ENCODE measurements at places on chromosomes 1 and 21.

DNA sequence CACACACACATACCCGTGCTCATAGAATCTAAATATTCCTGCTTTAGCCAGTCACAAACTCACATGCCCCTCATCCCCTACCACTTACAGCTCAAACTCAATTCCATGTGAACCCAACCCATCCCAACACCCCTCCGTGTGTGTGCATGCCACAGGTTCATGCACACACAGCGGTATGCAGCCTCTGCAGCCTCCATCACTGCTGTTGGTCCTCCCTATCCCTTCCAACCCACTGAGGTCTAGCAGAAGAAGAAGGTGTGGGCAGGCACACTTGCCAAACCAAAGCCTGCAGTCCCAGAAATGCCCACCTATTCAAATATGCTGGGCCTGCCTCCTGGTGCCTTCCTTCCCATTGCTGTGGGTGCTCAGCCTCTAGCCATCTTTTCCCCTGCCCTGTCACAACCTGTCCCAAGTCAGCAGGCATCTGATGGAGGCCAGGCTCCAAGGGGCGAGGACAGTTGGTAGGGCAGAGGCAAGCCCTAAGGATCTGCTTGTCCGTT is 26.2 kb downstream of the SLC2A1 start:
- H3K4me1 ChIP-seq = peaks cover 52% of the 10 kb centered on the region
- peaks cover 10% of the 10 kb centered on the region for H3K36me3 ChIP-seq
- H3K27me3 ChIP-seq = no peaks in the 10 kb centered on the region
- no peak for DNase-seq

- no peaks in the 10 kb centered on the region for H3K27me3 ChIP-seq
- H3K4me3 ChIP-seq = no peak overlapping the region
- no peaks in the 10 kb centered on the region for H3K4me1 ChIP-seq
- no peak for DNase-seq
- H3K27ac ChIP-seq = no peak overlapping the region
These were observed 25.7 kb upstream of the ERICH3 start for GRCh38 chr1:74699331-74699730.

DNA sequence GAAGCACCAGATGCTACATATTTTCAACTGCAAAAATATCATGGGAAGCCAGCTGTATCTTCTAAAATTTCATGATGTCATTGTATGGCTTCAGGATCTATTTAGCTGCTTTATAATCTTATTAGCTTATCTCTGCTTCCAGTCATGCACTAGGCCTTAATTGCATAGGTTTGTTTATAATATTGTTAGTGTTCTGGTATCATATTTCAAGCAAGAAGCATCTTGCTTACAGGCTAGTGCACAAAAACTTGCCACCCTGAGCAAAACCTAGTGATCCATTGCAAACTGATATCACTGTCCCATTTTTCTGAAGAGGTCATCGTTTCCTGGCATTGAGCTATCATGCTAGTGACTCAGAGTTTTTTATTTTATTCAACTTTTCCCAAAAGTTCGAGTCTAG is 15.7 kb upstream of the NRIP1 start:
- H3K4me1 ChIP-seq = no peaks in the 10 kb centered on the region
- no peak overlapping the region for H3K27ac ChIP-seq
- H3K36me3 ChIP-seq = no peaks in the 10 kb centered on the region

GRCh38 chr1:200903793-200904192 is 9.1 kb downstream of the INAVA start:
- no peak overlapping the region for H3K27ac ChIP-seq
- DNase-seq = no peak
- H3K36me3 ChIP-seq = no peaks in the 10 kb centered on the region

- peaks cover 18% of the 10 kb centered on the region for H3K27me3 ChIP-seq
- H3K36me3 ChIP-seq = no peaks in the 10 kb centered on the region
- H3K4me1 ChIP-seq = no peaks in the 10 kb centered on the region
- no peak for DNase-seq
These were observed 467.3 kb downstream of the CAMTA1 start for GRCh38 chr1:7252411-7253117.

- no peak overlapping the region for H3K27ac ChIP-seq
- H3K27me3 ChIP-seq = peaks cover 11% of the 10 kb centered on the region
- peaks cover 1% of the 10 kb centered on the region for H3K4me1 ChIP-seq
- no peaks in the 10 kb centered on the region for H3K36me3 ChIP-seq
- no peak overlapping the region for H3K4me3 ChIP-seq
These were observed 57.2 kb upstream of the LRRN2 start for GRCh38 chr1:204742676-204743251.

GRCh38 chr1:82598812-82599211 is 798.1 kb downstream of the ADGRL2 start:
- H3K27ac ChIP-seq = no peak overlapping the region
- H3K27me3 ChIP-seq = no peaks in the 10 kb centered on the region
- no peaks in the 10 kb centered on the region for H3K36me3 ChIP-seq
- DNase-seq = no peak
- peaks cover 3% of the 10 kb centered on the region for H3K4me1 ChIP-seq

GRCh38 chr1:98849969-98850636 is 154.6 kb downstream of the PLPPR5 start:
- H3K27me3 ChIP-seq = no peaks in the 10 kb centered on the region
- H3K4me1 ChIP-seq = peaks cover 16% of the 10 kb centered on the region
- no peak for DNase-seq
- H3K27ac ChIP-seq = peak overlapping the region; percentile 61

- peak overlapping the region; percentile 37 for H3K27ac ChIP-seq
- H3K36me3 ChIP-seq = no peaks in the 10 kb centered on the region
- DNase-seq = no peak
- no peak overlapping the region for H3K4me3 ChIP-seq
These were observed 88.8 kb upstream of the ARHGEF16 start for GRCh38 chr1:3365523-3366125.

DNA sequence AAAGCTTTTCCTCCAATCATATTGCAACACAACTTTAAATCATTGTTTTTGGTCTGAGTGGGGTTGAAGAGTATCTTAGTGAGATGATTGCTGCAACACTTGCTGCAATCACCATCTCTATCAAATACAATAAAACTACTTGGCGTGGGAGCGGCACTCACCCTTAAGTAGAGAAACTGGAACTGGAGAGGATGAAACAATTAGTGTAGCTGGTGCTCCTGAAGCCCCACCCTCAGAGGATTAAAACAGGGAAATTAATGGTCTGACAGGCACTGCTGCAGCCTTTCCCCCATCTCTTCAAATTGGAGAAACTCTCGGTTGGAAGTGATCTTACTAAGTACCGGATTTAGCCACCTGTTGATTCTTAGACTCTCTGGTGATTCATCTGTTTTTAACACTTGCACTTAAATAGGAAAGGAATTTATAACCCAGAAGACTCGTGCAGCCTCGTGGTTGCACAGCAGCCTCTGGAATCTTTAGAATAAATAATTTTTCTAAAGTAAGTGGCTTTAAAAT is 80.5 kb upstream of the KIF26B start:
- H3K36me3 ChIP-seq = peaks cover 6% of the 10 kb centered on the region
- H3K27me3 ChIP-seq = peaks cover 3% of the 10 kb centered on the region
- no peaks in the 10 kb centered on the region for H3K4me1 ChIP-seq

DNA sequence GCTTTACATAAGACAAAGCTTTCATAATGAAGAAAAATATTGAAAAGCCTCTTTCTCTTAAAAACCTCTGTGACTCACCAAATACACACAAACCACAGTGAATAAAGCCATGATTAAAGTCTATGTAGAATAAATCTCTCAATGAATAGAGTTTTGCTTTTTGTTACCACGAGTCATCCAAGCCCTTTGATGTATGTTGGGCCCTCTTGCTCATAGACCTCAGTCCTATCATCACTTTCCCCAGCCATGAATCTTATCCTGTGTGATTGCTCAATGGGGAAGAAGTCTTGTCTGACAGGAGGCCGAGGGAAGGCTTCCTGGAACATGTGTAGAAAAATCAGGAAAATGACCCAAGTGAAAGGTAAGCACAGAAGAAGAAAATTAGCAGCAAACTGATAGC is 60.8 kb downstream of the NGF start:
- DNase-seq = no peak
- no peaks in the 10 kb centered on the region for H3K4me1 ChIP-seq
- no peak overlapping the region for H3K27ac ChIP-seq

GRCh38 chr1:205313563-205314308 is 7.8 kb downstream of the NUAK2 start:
- H3K27me3 ChIP-seq = no peaks in the 10 kb centered on the region
- DNase-seq = peak; percentile 53
- H3K4me3 ChIP-seq = peak overlapping the region; percentile 100
- H3K4me1 ChIP-seq = peaks cover 98% of the 10 kb centered on the region
- H3K36me3 ChIP-seq = no peaks in the 10 kb centered on the region

DNA sequence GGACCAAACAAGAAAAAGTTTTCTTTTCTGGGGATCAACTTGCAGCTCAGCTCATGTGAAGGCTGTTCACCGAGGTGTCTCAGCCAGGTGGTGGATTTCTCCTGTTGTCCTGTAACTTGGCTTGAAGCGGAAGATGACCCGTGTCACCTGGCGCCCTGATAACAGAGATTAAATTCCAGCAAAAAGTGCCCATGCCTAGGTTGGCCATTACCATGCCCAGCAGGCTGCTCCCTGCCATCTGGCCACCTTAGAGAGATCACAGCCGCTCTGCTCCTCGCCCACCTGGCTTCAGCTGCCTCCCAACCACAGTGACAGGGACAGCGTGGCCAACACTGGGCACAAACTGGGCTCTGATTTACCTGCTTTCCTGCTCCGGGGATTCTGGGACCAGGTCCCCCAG is 149.5 kb downstream of the ZBTB18 start:
- H3K4me3 ChIP-seq = no peak overlapping the region
- H3K36me3 ChIP-seq = no peaks in the 10 kb centered on the region
- DNase-seq = no peak
- peaks cover 1% of the 10 kb centered on the region for H3K27me3 ChIP-seq
- no peaks in the 10 kb centered on the region for H3K4me1 ChIP-seq
- H3K27ac ChIP-seq = no peak overlapping the region

DNA sequence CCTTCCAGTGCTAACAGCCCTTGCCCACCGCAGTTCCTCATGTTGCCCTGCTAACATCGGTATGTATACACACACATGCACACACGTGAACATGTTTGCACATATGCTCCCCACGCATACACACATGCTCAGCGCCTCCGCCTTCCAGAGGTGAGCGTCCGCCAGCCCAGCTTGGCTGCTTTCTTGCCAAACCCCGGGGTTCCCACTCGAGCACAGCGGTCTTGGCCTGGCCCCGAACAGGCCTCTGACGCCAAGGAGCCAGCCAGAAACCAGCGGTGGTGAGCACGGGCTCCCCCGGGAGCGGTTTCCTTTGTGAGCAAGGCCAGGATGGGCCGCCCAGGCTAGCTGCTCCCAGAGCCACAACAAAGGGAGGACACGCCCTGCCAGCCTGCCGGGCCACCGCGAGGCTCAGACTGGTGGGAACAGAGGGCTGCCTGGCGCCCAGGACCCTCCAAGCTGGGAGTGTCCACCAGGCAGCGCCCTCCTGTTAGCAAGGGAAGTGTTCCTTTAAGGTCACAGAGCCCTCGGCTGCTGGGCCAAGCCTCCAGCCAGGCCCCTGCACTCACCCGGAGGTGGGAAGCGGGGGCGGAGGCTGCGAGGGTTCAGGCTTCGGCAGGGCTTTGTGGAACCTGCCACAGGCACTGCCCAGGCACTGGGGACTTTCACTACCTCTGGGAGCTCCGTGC is 65.4 kb downstream of the ALPL start:
- no peaks in the 10 kb centered on the region for H3K36me3 ChIP-seq
- DNase-seq = no peak
- no peak overlapping the region for H3K27ac ChIP-seq
- H3K4me3 ChIP-seq = no peak overlapping the region

DNA sequence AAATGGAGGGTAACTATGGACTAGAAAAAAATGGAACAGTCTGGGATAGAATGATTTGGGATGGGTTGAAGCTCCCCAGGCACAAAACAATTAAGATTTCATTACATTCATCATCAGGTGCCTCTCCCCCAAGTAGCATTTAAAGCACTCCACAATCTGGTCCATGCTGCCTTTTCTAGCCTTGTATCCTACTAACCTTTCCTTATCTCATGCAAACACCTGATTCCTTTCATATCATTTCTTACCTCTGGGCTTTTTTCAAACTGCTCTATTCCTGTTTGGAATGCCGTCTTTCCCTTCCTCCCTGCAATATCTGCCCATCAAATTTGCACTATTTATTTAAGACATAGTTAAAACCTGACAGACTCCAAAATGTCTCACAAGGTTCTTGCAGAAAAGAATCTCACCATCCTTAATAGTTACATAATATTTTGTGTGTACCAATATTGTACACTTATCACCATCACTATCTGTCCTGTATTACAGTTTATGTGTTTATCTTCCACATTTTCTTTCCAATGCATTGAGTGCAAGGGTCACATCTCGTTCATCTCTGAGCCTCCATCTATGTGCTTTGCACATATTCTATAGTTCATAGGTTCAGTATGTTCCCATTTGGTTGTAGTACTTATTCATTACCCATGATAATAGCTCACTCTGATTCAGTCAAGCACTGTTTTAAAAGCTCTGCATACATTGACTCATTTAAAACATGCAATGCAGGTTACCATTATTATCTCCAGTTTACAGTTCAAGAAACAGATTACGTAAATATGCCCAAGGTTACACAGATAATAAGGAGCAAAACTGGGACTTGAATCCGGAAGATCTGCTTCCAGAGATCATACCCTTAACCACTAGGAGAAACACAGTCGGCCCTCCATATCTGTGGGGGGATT is 16.1 kb upstream of the SHCBP1L start:
- no peak for DNase-seq
- no peaks in the 10 kb centered on the region for H3K4me1 ChIP-seq
- H3K27me3 ChIP-seq = peaks cover 6% of the 10 kb centered on the region
- no peaks in the 10 kb centered on the region for H3K36me3 ChIP-seq
- no peak overlapping the region for H3K27ac ChIP-seq
- H3K4me3 ChIP-seq = no peak overlapping the region
